Heart right ventricle (tissue), 16 donors: ENCODE measurements at places on chromosomes 11 and 22.

DNA sequence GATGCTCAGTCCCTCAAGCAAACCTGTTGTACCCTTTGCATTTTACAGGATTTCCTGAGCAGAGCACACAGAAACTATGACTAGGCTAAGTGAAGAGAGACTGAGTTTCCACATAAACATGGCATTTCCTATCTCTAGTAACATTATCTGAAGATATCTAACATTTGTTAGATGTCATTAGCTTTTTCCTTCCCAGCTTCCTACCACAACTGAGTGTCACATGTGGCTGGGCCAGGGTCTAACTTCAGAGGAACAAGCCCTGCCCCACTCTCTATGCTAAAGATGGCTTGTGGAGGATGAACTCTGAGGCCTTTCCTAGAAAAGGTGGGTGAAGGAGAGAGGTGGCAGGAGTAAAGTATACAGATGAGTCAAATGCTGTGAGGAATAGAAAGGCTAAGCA, 16.5 kb downstream of the C22orf42 start:
- DNase-seq, result no peak

- DNase-seq, result no peak
Observed at GRCh38 chr22:32882774-32883530, 81.4 kb downstream of the TIMP3 start.

GRCh38 chr22:26656891-26657851, at the start of gene MIAT:
TSS of gene MIAT (plus strand) at chr22:26657588.
- no peak for DNase-seq

GRCh38 chr11:22633354-22633902, 7.8 kb upstream of the FANCF start:
- no peak for DNase-seq
